ENCODE measurements at places on chromosomes 13 and 19. TPM values are rescaled to one million over a fixed set of nuclear protein-coding genes. Genes with fewer than 3 reads are reported as not detected.

- DNase-seq: no peak
These were observed 36.5 kb downstream of the TSHZ3 start for GRCh38 chr19:31312677-31313244.

- DNase-seq: no peak
These were observed 612.0 kb downstream of the DCT start for GRCh38 chr13:93867481-93867880.

DNA sequence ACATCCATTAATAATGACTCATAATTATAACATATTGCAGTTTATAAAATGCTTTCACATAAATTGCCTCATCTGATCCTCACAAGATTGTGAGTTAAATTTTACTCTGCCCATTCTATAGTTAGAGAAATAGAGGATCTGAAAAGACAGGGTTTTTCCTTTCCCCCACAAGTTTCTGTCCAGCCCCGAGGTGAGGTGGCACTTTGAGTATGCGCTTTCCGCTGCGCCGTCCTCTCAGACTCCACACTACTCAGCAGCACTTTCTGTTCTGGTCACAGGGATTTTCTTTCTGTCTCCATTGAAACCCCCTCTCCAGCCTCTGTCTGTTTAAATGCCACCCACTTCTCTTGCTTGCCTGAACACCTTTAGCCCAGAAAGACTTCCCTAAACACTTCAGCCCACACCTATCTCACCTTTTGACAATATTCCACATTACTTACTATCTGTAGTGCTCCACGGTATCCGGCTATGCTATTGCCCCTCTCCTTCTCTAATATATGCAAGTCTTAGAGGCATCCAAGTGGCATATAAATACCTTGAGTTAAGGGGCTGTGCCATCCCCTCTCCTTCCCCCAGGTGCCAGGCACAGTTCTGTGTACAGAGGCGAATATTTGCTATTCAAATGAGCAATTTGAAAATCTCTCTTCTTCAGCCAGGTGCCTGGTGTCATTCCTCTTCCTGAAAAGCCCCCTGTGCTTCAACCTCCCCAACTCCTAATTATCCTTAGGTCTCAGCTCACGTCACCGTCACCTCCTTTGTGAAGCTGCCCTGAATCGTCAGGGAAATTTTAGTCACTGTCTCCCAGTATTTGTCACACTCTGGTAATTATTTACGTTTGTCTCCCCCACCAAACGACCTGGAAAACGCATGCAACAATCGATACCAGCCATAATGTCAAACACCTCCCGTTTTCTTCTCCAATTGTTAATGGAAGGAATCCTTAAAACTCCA is 268.7 kb downstream of the NHLRC3 start:
- no peak for DNase-seq

- DNase-seq: peak; percentile 45
These were observed 30.2 kb downstream of the CYP2F1 start for GRCh38 chr19:41144403-41144802.

DNA sequence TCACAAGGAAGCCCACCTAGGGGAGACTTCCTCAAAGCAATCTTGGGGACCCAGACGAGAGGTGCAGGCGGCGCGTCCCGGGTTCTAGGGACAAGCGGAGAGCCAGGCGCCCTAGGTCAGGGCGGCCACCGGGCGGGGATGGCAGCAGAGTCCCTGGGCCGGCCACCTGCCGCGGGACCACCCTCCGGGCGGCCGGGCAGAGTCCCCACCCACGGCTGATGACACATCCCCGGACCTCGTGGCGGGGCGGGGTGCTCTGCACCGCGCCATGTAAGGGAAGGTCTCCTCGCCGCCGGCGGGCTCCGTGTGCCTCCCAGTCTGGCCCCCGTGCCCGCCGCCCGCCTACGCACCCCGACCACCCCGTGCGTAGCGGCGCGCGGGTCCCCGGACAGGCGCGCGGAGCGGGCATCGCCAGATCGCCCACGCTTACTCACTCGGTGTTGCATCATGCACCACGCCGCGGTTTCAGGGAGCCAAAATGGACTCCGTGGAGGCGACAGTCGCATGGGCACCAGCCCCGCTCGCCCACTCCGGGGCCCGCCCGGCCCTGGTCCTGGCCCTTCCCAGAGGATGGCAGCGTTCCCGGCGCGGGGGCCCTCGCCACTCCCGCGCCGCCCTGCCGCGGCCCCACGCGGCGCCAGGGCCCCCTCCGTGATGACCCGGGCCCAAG is 643 bp downstream of the SLC7A1 start:
- DNase-seq: peak; percentile 21

Gene DIAPH3
- 9.8 TPM for polyA plus RNA-seq

Data from muscle of arm (tissue), 14 donors.